ENCODE measurements at places on chromosomes 11 and 22. TPM values are rescaled to one million over a fixed set of nuclear protein-coding genes. Genes with fewer than 3 reads are reported as not detected.

The INPP5J gene
- total RNA-seq: 0.44 TPM

The VWCE gene
- 19.8 TPM for total RNA-seq

The BIK gene
- total RNA-seq: 3.3 TPM

The MUC5B gene
- total RNA-seq: not detected

The C11orf65 gene
- 1.4 TPM for total RNA-seq

The CDC45 gene
- total RNA-seq: 114 TPM

The BBOX1 gene
- not detected for total RNA-seq

The FGF4 gene
- not detected for total RNA-seq
